ENCODE measurements at places on chromosomes 7 and 10.

- no peak for DNase-seq
Measured at GRCh38 chr7:17069146-17069545, 187.4 kb upstream of the AGR3 start.

- DNase-seq = no peak
Measured at GRCh38 chr7:2108071-2108455, 124.7 kb downstream of the MAD1L1 start.

DNA sequence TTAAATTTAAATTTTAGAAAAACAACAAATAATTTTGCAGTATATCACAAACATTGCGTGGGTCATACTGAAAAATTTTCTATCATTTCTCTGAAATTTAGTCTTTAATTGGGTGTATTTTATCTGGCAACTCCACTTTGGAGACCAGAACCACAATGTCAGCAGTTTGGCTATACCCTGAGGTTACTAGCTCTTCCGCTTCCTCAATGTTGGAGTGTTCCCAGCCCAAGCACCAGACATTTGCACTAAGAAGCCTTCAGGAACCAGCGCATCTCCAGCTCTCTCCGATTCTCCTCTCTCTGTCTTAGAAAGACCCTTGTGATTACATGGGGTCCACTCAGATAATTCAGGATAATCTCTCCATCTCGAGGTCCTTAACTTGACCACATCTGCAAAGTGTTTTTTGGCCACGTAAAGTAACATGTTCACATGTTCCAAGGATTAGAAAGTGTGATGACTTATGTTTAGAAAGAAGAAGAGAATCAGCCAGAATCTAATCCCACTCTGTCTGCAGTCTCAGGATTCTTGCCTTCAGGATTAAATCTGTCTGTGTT, 43.1 kb upstream of the ADRB1 start:
- no peak for DNase-seq

DNA sequence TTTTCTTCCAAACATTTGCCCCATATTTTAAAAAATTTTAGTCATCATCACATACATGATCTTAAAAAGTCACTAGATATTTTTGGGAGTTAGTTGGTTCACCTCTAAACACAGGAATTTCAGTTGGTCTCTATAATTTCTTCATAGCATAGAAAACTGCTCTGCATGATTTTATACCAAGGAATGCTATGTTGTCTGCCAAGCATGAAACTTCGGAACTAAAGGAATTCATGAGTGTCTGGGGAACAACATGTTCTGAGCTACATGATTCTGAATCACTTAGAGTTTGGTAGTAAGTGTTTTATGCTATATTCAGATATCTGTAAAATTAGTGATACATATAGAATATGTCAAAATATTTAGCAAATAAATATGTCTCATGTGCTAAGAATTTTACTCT, 957.8 kb downstream of the GATA3 start:
- peak; percentile 78 for DNase-seq

GRCh38 chr7:29274146-29275017, 79.8 kb downstream of the CHN2 start:
- DNase-seq = peak; percentile 49
